ENCODE measurements at places on chromosomes 4 and X.

DNA sequence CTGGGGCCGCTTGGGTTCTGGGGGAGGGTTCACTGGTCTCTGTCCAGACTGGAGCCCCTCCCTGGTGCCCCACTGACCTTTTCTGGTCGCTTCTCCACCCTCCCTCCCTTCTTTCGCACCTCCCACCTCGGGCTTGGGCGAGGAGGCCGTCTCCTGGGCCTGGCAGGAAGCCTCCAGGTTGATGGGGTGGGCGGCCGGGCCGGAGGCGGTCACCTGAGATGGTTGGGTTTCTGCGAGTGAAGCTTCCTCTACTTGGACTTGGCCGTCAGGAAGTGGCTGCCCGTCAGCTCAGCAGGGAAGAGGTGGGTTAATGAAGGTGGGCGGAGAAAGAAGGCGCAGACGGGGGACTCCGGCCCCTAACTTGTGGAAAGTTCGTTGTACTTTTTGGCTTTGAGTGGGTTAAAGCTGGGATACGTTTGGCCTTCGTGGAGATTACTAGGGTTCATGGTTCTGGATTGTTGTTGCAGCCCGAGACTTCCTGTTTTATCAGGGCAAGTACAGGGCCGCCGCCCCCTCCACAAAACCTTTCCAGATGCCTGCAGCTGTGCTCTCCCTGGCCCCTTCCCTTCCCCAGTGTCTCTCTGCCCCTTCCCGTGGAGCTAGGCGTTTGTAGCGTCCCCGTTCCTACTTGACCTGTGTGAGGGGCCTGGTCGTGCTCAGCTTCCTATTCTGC is 1.2 kb downstream of the AKAP17A start:
- no peak for DNase-seq

- DNase-seq: peak; percentile 54
Observed at GRCh38 chrX:123859409-123859845, 426 bp upstream of the XIAP start.

GRCh38 chrX:16112428-16112827 is 10.9 kb upstream of the GRPR start:
- no peak for DNase-seq

GRCh38 chr4:73311428-73311827 is 52.8 kb upstream of the ANKRD17 start:
- peak; percentile 0 for DNase-seq

DNA sequence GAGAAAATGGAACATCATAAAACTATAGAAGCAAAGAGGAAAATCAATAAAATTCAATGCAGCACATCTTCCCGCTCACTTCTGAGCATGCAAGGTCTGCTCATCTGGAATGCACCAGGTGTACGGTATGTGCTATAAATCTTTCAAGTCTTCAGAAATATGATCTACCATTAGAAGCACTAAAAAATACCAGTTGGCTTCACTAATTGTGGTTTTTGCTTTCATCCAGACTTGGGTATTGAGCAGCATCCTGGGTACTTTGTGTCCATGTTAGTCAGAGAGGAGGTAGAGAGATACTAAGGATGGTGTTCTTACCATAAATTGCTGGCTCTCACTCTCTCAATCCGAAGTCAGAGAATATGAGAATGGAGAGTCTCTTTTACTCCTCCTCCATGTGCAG is 477.1 kb downstream of the PPARGC1A start:
- DNase-seq: no peak
